Neural progenitor cell (in vitro differentiated cells): ENCODE measurements at places on chromosomes 1 and 21. TPM values are rescaled to one million over a fixed set of nuclear protein-coding genes. Genes with fewer than 3 reads are reported as not detected.

DNA sequence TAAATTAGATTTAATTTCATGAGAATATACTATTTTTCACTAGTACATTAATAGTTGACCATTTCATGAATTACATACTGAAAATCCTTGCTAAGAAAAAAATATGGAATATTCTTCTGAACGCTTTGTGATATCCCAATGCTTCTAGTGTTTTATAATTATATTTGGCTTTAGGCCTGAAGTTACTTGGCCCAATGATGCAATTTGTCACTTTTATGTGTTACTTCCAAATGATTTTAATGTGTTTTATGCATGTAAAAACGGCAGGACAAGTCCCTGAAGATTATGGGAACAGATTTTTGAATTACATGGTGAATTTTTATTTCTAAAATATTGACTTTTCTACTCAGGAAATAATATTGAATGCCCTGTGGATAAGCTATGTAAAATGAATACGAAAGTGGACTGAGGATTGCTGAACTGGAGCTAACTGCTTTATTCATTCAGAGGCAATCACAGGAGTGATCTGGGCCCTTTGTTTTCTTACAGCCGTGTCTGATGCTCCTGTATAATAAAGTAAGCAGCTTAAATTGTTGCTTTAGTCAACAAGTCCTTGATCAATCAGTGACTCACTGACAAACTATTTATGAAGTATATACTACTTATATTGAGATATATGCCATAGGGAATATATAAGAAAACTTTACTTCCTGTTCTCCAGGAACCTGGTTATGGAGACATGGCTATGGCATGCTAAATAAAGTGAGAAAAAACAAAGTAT, 543.0 kb upstream of the RGS18 start:
- DNase-seq = no peak

DNA sequence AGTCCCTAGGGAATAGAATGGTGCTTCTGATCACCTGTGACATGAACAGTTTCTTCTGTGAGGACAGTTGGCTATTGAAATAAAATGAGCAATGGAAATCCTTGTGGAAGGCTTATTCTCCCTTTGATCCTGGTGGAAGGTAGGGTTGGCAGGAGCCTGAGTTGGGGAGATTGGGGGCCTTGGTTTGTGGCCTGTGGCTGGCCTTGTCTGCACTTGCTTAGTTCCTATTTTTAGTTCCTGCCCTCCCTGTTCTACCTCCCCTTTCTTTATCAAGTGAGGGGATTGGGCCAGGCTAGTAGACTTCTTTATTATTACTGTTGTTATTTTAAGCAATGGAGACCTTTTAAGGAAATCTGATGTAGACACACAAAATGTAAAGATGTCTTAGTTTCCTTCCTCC, 8.2 kb downstream of the DMRTB1 start:
- DNase-seq = no peak

DNA sequence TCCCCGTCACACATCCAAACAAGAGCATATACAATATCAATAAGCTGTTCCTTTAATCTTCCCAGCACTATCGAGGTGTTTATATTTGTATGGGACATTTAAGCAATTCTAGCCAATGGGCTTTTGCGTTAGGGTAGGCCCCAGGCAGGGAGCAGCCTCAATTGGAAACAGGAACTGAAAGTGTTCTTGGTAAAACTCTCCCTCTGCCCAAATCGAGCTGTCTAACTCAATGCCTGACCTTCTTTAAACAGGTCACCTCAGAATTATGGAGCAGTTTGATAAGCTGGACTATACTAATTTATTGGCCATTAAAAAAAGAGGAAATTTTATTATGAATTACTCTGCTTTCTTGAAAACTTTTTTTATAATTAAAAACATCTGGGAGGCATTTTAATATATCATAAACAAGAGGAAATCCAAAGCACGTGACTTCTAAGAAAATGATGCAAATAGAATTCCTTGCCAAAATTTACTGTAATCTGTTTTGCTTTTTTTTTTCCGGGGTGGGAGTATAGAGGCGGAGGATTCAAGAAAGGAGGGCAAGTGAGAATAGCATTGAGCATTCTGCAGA, 498.1 kb downstream of the LMO4 start:
- DNase-seq = no peak

DNA sequence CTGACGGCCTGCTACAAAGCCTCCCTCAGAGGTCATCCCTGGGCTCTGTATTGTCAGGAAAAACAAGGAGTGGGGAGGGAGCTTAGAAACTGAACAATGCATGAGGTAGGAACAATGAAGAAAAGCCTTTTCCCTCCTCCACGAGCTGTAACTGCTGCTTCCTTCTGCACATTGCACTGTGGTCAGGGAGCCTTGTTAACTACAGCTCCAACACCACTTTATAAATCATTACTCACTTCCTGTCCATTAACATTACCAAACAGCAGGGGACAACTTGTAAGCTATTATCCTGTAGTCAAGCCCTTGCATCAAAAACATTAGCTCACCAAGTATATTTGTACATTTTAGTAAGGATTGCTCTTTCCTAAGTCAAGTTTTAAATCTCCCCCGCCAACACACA, 336.0 kb upstream of the NR5A2 start:
- peak; percentile 69 for DNase-seq

- no peak for DNase-seq
Observed at GRCh38 chr1:110610696-110611286, 4.6 kb upstream of the KCNA2 start.

- no peak for DNase-seq
Observed at GRCh38 chr1:245673881-245674414, 519.2 kb downstream of the KIF26B start.

DNA sequence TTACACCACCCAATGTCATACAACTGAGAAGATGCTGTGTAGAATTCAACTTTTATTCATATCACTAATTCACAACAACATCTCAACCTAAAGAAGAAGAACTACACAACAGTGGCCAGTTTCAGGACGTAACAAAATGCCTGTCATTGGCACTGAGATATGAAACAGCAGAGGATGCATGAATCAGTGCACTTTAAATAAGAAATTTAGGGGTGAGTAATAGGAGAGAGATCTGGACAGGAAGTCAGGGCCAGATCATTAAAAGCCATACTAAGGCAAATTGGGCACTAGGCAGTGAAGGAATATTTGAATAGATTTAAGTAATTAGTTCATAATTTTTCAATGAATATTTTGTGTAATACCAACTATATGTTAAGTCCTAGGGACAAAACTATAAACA, 510.5 kb downstream of the PLPP3 start:
- no peak for DNase-seq

- no peak for DNase-seq
Observed at GRCh38 chr1:164731161-164731876, 172.3 kb downstream of the PBX1 start.

DNA sequence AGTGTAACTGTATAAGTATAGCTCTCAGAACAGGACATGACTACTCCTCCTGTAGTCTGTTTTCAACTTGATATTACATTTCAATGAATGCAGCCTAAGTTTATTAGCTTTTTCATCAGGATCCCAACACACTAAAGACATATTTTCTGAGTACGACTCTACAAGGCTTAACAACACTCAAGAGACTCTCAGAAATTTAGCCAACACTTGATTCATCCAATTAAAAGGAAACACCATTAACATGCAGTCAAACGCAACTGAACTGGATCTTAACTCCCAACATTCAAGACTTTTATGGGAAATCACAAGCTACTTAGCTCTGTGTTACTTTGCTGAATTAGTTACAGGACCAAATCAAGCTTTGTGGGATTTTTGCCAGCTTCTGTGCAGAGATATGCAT, 65.2 kb upstream of the SGIP1 start:
- no peak for DNase-seq

CCDC185 gene
- total RNA-seq = not detected in 2 replicates

AJAP1 gene
- total RNA-seq = 0.19 and 0.21 TPM in 2 replicates

MAP3K21 gene
- total RNA-seq = 4.2 and 5.4 TPM in 2 replicates

OR2T11 gene
- total RNA-seq = not detected in 2 replicates
